ENCODE measurements at places on chromosomes 13 and 19.

- no peak for DNase-seq
These were observed 7.3 kb downstream of the SIRT6 start for GRCh38 chr19:4174895-4175668.

GRCh38 chr13:51980908-51981307 lies 30.3 kb downstream of the ATP7B start:
- DNase-seq = no peak

DNA sequence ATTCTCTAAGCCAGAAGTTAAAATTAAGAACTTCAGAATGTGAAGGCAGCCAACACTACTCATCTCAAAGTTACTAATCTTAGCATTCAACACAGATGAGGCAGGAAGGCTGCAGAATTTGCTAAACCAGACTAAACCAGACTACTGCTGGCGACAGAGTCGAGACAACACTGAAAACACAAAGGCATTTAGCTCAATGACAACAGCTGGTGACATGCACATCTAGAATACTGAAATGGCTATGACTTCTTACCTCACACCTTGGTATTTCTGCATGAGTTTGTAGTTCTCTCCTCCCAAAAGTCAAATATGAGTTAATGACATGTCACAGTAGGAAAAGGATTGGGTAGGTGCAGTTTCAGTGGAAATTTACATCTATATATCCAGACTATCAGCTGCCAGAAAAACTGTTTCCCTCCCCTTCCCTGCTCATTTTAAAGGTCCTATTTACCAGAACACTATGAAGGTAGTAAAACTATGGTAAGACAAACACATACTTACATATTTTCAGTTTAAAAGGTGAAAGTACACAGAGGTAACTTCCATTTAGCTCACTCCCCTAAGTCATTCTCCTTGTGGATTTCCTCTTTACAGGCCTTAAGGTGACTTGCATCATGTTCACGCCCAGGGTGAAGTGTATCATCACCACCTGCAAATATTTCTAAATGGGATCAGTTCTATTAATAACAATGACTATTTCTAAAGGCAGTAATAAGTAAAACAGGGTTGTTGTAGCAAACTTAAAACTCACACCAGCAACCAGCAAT lies 21.4 kb downstream of the FOXO1 start:
- no peak for DNase-seq

GRCh38 chr13:45119469-45119990 lies 780 bp upstream of the GTF2F2 start:
- DNase-seq = no peak

- no peak for DNase-seq
These were observed 127.9 kb upstream of the USP29 start for GRCh38 chr19:56991912-56992311.

DNA sequence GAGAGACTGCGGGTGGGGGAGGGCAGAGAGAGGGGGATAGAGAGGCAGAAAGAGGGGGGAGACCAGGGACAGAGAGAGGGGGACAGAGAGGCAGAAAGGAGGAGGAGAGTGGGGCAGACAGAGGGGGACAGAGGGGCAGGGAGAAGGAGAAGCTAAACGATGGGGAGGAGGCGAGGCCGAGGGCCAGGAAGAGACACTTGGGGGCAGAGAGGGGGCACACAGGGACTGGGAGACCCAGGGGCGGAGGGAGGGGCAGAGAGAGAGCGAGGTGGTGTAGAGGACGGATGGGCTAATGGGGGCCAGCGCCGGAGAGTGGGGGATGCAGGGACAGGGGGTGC lies 666 bp downstream of the MEIS3 start:
- no peak for DNase-seq

All from sciatic nerve (tissue), 2 donors.